Astrocyte of the cerebellum (primary cell): ENCODE measurements at places on chromosomes 12 and 14.

GRCh38 chr14:104436741-104437701 lies 142.5 kb upstream of the C14orf180 start:
- DNase-seq, result no peak

DNA sequence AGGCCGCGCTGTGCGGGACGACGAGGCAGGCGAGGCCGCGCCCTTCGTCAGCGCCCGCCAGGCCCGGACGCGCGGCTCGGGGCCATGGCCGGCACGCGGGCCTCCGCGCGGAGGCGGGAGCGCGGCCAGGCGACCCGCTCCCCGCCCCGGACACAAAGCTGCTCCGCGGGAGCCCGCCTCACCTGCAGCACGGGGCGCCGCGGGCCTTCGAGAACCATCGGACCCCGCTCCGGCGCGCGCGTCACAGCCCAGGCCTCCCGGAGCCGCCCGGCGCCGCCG lies 342 bp downstream of the DICER1 start:
- DNase-seq, result no peak

DNA sequence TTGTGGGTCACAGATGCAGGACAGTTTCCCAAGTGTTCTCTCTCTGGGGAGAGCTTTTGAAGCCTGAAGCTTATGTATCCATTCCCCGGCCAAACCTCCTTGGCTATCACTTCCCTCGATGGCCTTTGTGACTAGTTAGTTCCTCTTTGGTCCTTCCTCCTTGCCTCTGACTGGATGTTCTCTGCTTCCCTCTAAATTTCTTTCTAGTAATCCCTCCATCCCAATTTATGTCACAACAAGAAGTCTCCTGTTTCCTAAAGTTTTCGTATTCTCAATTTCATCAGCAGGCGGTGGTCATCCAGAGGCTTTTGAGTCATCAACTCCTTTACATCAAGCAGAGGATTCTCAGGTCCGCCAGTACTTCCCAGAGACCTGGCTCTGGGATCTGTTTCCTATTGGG lies 27.5 kb downstream of the A2ML1 start:
- no peak for DNase-seq

DNA sequence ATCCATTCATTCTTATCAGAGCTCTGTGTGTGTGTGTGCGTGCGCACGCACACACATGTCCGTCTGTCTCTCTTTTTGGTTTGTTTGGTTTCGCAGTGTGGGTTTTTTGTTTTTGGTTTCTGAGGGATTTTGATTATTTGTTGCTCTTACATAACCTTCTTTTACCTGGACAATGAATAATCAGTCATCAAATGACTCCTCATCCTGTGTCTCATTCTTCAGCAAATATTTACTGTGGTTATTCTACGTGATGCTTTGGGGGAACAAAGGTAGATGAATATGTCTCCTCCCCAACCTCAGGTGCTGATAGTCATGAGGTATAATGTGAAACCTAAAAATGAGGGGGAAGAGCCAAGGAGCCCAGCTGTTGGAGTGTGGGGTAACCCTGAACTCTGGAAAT lies 92.4 kb downstream of the SAMD4A start:
- DNase-seq, result no peak

GRCh38 chr12:45575417-45575816 lies 154.1 kb upstream of the ARID2 start:
- no peak for DNase-seq

DNA sequence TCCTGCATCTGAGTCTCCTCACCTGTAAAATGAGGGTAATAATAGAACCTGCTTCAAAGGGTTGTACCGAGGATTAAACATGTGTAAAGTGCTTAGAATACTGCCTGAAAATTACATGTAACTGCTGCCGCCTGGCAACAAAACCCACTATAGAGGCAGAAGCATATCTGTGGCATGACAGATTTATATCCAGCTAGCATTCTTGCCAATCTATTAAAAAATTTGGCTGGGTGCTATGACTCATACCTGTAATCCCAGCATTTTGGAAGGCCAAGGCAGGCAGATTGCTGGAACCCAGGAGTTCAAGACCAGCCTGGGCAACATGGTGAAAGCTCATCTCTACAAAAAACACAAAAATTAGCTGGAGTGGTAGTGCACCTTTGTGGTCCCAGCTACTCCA lies 16.4 kb upstream of the KSR2 start:
- DNase-seq, result no peak

- DNase-seq, result no peak
Observed at GRCh38 chr14:101250948-101251811, 310.1 kb upstream of the DIO3 start.

DNA sequence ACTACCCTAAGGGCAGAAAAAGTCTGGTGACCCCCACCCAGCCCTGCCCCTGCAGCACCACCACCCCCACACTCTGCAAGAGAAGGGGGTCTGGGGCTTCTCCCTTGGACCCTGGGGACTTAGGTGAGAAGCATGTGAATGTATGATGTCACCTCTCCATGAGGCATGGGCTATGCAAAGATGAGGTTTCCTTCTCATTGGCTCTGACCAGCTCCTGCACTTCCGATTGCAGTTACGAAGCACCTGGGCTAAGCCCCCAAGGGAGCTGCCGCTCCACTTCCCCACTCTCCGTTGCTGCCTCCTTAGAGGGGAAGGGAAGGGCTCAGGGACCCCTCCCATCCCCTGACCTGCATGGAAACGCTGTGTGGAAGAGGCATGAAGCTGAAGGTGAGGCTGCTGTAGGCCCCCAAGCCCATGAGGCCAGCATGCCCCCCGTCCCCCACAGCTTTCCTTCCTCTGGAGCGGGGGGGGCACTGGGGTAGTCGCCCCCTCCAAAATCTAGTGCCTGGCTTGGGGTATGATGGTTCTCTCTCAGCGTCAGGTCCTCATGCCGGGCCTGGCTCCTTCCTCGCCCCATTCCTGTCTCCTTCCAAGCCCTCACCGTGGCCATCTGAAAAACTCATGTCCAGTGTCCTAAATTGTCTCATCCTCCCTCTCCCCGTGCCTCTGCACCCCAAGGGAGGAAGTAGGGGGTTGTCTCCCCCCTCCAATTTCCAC lies 5.5 kb upstream of the DDX23 start:
- no peak for DNase-seq

- DNase-seq, result no peak
Observed at GRCh38 chr12:5875851-5876250, 69.2 kb downstream of the ANO2 start.

GRCh38 chr12:102534899-102535298 lies 54.5 kb upstream of the IGF1 start:
- no peak for DNase-seq

- DNase-seq, result no peak
Observed at GRCh38 chr12:126950266-126950665, 1316.7 kb upstream of the TMEM132C start.

DNA sequence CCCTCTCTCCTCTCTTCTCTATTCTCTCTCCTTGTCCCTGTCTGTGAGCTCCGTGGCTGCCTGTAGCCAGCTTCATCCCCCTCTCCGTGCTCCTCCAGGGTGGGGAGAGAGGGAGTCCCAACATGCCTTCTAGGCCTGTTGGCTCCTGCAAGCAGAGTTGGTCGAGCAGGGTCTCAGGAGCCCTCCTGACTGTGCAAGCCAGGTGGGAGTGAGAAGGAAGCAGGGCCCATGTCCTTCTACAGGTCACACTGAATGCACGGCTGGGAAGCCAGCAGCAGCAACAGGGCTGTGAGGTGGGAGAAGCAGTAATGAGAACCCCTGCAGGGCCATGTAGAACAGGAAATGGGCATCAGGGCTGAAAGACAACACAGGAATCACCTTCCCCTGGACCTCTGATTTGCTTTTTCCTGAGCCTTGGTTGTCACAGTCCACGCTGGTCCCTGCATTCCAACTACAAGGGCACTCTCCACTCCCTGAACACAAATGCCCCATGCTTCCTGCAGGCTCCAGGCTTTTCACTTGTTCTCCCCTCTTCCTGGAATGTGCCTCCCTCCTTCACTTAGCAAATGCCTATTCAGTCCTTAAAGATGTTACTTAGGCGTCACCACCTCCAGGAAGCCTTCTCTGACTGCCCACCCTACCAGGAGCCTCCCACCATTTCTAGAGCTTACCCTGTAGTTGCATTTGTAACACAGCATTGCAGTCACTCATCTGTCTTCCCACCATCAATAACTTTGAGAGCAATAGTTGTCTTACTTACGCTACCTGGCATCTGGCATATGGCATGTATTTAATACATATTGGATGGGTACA lies 51.2 kb downstream of the TSPAN11 start:
- DNase-seq, result no peak

DNA sequence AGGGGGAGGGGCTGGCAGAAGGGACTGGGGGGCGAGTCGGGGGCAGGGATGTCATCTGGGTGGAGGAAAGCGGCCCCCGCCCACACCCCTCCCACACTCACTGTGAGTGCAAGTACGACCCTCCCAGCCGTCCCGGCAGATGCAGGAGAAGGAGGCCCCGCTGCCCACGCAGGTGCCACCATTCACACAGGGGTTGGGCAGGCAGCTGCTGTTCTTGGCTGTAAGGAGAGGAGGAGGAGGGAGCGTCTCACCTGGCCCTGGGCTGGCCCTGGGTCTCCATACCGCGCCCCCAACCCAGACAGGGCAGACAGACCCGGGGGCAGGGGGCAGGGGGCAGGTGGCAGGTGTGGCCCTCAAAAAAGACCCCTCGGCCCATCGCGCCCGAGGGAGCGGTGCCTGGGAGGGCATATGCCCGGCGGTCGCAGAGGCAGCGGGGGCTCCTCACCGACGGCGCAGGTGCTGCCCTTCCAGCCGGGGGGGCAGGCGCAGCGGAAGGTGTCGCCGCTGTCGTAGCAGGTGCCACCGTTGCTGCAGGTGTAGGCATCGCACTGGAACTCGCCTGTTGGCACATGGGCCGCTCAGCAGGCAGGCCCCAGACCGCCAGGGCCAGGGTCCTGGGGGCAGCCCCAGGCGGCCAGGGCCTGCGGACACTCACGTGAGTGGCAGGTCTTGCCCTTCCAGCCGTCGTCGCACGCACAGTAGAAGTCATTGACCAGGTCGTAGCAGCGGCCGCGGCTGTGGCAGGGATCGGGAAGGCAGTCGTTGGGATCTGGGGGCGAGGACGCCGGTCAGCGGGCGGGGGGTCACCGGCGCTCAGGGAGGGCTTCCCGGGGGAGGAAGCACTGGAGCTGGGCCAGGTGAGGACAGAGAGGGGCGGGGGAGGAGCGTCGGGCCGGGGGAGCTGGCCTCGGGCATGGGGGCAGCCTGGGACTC lies 20.6 kb downstream of the JAG2 start:
- DNase-seq, result no peak

GRCh38 chr14:58821421-58821820 lies 183.7 kb downstream of the DACT1 start:
- no peak for DNase-seq

GRCh38 chr14:83419420-83419819 lies 1885.8 kb upstream of the SEL1L start:
- no peak for DNase-seq

DNA sequence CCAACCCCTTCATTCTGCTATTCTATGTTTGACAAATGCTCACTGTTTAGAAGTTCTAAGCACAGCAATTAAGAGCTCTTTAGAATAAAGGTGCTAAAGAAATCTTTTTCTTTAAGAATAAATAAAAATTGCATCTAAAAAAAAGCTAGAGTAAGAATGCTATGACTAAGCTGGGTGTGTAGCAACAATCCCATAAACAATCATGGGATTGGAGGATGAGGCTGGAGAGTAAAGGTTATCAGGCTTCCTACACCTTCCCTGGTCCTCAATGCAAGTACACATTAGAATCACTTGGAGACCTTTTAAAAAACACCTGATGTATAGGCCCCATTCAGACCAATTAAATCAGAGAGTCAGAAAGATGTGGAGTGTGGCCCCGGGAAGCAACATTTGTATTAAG lies 88.3 kb downstream of the CIT start:
- DNase-seq, result no peak

DNA sequence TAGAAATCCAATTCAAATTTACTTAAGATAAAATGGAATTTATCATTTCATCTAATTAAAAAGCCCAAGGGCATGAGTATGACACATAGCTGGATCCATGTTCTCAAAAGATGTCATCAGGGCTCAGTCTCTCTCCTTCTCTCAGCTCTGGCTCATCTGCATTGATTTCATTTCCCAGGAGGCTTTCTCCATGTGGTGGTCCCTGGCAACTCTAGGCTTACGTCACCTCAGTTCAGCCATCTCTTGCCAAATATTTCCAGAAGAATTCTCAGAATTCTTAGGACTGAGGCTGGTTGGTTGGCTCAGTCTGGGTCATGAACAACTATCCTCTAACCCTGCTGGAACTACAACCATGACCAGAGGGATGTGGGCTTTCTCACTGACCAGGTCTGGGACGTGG lies 65.3 kb downstream of the FOS start:
- peak; percentile 18 for DNase-seq

DNA sequence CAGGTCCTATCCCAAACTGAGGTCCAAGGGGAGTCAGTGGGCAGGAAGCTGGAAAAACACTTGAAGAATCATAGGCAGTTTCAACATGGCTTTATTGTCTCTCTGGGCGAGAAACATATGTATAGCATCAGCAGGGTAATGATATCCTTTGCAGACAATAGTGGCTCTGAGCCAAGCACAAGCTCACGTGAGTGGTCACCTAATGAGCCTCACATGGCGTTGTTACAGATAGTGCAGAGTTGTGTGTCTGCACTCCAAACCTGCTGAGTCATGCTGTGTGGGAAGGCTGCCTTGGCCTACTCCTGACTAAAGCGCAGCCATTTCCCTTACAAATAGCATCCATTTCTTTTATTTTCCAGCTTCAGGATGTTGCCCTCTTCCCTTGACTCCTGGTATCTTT lies 105.2 kb upstream of the SYT1 start:
- no peak for DNase-seq

DNA sequence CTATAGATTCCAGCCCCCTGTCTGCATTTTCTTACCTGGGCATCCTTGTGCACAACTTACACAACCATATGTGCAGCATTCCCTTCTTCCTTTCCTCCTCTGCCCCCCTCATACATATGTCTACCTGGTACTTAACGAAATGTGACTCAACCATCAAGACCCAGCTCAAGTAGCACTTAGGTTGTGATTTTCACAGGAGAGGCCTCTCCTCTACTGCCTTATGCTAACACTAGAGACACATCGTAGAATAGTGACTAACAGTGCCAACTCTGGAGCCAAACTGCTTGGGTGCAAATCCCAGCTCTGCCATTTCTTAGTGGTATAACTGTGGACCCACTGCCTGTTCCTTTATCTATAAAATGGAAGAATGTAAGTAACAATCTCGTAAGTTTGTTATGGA lies 24.1 kb upstream of the PLEKHA5 start:
- DNase-seq, result no peak

DNA sequence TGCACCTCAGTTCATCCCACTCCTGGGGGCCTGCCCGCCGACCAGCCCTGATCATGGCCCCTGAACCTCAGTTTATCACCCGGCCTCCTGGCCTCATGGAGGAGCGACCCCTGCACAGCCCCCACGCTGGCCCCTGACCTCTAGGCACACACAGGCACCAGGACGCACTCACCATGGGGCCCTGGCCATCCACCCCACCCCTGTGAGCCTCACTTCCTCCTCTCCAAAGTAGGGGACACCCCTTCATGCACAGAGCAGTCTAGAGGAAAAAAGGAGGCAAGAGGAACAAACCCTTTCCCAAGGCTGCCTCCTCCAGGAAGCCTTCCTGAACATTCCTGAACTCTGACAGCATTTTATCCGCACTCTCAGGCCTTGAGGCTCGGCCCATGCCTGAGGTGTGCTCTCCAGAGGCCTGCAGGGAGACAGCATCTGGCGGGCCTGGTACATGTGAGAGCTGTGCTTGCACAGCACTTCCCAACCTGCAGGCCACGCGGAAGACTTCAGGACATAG lies 39.4 kb downstream of the CCNK start:
- DNase-seq, result no peak

- DNase-seq, result no peak
Observed at GRCh38 chr12:103882861-103883596, 42.0 kb upstream of the NT5DC3 start.
